ENCODE measurements at places on chromosomes 3 and 15. TPM values are rescaled to one million over a fixed set of nuclear protein-coding genes. Genes with fewer than 3 reads are reported as not detected.

Gene SCAANT1
- not detected for total RNA-seq

Gene HTR3E
- total RNA-seq: not detected

Gene HGD
- total RNA-seq: 14.2 TPM

Gene CLK3
- total RNA-seq: 34.9 TPM

Gene RARB
- 10.4 TPM for total RNA-seq

Gene SLC28A1
- total RNA-seq: 0.05 TPM

Gene LRRC3B
- not detected for total RNA-seq

Gene LRRN1
- not detected for total RNA-seq

Gene ZNF80
- total RNA-seq: not detected

Gene NR2E3
- 0.16 TPM for total RNA-seq

Gene CA12
- total RNA-seq: 168 TPM

Gene CACNA2D2
- total RNA-seq: 0.51 TPM

Gene ACKR2
- total RNA-seq: not detected

Gene TERB2
- not detected for total RNA-seq

Gene TGM4
- total RNA-seq: 0.03 TPM

Gene LNP1
- 0.77 TPM for total RNA-seq

Gene SLC26A6
- 20.3 TPM for total RNA-seq

Gene CASR
- total RNA-seq: not detected

Gene LSG1
- total RNA-seq: 30.6 TPM

Gene TP53BP1
- total RNA-seq: 19.2 TPM

Gene SEMA3B
- total RNA-seq: 8.6 TPM

Gene BHLHE40
- total RNA-seq: 81.0 TPM
